ENCODE measurements at places on chromosomes 12 and 14. TPM values are rescaled to one million over a fixed set of nuclear protein-coding genes. Genes with fewer than 3 reads are reported as not detected.

DNA sequence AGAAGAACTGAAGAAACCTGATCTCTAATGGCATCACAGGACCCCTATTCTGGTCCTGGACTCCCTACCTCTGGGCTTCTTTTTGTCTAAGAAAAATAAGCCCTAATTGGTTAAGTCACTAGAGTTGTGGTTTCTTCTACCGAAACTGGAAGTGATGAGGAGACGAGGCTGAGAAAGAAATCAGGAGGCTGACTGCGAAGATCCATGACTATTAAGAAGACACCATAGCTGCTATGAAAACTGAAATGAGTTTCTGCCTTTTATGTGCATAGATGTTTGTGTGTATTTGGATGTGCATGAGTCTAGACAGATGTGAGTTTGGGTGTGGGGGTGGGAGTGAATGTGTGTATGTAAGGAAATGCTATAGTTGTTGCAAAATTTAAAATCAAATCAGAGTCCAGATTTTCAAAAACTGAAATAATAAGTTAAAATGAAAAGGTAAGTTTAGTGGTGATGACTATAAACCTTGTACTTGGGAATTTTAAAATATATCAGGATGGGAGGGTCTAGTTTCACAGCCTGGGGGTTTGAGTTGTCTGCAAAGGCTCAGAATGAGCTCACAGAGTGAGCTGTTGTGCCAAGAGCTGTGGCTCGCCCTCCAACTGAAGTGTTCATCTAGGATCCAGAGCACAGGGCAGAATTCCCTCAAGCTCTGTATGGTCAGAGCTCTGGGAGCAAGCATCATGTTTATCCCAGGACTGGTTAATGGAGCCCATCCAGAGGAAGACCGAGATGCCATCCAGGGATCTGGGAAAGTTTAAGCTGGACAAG lies 94.9 kb downstream of the VCPKMT start:
- no peak for DNase-seq

DNA sequence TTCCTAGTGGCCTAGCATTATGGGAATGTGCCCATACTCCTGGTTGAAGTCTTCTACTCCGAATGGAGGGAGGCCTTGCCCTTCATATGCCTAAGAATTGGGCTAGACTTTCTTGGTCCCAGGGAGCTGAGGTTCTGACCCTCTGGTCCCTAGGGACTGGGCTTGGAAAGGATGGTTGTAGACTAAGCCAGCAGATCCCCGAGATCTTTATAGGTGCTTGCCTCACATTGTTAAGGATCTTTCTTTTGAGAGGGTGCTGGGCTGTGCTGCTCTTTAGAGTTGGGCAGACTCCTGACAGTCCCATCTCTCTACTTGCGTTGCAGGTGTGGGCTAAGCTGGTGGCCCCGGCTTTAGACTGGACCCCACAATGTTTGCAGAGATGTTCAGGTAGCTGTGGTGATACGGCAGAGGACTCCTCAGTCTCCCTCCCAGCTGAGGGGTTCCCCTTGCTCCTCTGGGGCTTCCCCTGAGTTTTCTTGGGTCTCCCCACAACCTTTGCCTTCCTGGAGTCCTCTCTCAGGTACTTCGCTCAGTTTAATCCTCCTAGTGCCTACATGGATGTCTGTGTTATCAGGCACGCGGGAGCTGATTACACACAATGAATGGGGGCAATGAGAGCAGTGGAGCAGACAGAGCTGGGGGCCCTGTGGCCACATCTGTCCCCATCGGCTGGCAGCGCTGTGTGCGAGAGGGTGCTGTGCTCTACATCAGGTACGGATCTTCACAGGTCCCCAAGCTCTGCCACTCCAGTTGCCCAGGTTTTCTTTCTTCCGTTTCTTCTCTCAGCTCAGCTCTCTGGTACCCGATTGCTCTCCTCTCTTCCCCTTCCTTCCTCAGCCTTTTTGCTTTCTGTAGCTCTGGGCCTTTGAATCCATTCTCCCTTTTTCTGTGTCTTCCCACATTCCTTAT lies 1.3 kb downstream of the MBD6 start:
- no peak for DNase-seq

TSPAN8 gene
- 39.6 TPM for total RNA-seq

DCAF4 gene
- 21.5 TPM for total RNA-seq

RIMBP2 gene
- total RNA-seq, result 0.02 TPM

DNA sequence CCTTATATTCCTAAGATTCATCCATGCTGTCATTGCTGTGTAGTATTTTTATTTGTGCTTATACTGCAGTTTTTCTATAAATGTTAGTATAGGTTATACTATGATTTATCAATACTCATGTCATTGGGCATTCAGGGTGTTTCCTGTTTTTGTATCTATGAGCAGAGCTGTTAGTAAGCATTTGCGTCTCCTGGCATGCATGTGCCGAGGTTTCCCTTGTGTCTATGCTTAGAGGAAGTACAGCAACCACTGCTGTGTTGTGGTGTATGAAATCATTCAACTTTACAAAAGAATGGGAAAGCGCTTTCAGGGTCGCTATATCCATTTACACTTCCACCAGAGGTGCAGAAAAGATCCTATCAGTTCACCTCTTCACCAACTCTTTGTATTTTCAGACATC lies 122.7 kb downstream of the RGS6 start:
- DNase-seq, result no peak

DNA sequence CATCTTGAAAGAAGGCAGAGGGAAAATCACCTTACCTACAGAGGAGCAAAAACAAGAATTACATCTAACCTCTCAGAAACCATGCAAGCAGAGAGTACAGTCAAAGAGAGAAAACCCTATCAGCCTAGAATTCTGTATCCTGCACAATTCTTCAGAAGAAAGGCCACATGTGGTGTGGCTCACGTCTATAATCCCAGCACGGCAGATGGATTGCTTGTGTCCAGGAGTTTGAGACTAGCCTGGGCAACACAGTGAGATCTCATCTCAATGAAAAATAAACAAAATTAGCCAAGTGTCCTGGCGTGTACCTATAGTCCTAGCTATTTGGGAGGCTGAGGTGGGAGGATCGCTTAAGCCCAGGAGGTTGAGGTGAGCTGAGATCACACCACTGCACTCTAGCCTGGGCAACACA lies 48.2 kb downstream of the ATF7 start:
- no peak for DNase-seq

GRCh38 chr14:73787486-73788316 lies 63.9 kb upstream of the PTGR2 start:
- DNase-seq, result no peak

OAS3 gene
- 12.8 TPM for total RNA-seq

DNA sequence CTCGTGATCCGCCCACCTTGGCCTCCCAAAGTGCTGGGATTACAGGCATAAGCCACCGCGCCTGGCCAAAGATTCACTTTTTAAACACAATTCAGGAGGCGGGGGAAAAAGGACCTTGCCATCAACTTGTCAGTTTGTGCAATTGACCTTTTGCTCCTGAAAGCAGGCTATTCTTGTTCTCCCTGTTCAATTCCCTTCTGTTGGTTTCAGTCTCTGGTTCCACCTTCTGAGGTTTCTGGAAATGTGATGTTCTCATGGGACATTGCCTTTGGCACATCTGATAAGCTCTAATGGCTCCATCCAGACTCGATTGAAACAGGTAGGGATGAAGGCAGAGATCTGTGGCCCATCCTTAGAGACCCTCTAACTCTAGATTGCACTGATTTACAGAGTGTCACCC lies 17.9 kb upstream of the CCDC85C start:
- DNase-seq, result no peak

DNA sequence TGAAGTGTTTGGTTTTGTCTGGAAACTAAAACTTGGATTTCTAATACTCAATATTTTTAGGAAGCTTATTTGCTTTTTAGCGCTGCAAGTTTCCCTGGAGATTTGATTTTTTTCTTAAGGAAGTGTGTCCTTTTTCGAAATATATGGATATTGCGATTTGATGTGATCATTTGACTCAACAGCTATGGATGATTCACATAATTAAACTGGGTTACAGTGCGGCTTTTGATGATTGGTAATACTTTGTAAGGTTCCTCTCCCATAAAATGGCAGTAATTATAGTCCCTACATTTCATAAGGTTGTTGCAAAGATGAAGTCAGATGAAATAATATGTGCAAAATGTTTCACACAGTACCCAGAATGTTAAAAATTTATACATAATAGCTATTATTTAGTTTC lies 13.1 kb downstream of the LDHB start:
- no peak for DNase-seq

GRCh38 chr12:97312570-97313135 lies 150.0 kb upstream of the RMST start:
- DNase-seq, result no peak

CLEC4C gene
- not detected for total RNA-seq

DNA sequence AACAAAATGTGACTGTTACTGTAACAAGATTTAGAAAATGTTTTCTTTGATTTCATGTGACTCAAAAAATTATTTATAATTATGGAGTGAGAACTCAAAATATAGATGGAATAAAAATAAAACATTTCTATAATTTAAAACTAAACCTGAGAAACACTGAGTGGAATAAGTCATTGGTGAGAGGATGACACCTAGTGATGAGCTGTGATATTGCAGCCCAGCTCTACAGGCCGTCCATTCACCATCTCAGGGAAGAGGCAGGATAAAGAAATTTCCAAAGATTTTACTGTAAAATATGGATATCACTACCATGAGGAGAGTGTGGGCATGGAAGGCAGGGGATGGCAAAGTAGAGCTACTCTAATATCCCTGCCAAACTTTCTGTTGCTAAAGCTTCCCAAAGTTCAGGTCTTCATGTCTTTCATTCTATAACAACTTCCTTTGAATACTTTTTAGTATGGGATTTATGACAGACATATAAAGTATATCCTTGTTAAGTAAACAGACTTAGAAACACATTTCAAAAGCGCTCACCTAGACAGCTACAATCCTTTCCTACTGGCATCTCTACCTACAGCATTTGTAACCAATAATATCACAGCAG lies 308.0 kb downstream of the ITPR2 start:
- no peak for DNase-seq

DNA sequence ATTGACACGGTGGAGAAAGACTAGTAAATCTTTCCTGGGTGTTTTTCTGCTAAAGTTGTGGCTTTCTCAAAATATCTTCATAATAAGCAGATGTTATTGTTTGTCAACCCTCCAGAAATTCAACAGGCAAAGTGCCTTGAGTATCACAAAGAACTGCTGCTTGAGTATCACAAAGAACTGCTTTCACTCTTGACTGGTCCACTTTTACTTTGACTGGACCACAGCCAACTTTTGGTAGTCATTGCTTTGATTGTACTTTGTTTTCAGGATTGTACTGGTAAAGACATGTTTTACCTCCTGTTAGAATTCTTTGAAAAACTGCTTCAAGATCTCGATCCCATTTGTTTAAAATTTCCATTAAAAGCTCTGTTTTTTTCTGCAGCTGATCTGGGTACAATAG lies 62.6 kb downstream of the PDZRN4 start:
- DNase-seq, result no peak

DNA sequence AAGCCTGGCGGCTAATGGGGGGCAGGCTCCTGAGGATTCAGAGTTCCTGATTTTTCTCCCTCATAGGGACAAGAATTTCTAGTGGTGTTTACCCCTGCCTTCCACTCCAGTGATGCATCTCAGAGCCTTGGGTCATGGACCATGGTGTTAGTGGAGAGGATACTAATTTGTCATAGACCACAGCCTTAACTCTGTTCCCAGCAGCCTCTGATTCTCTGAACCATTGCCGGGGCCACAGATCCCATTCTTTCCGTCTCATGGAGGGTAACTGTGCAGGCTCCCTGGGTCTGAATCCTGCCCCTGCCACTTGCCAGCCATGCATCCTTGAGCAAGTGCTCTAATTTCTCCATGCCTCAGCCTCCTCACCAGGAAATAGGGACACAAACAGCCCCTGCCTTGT lies 55.1 kb downstream of the RPH3A start:
- no peak for DNase-seq

C12orf57 gene
- total RNA-seq, result 127 TPM

DNA sequence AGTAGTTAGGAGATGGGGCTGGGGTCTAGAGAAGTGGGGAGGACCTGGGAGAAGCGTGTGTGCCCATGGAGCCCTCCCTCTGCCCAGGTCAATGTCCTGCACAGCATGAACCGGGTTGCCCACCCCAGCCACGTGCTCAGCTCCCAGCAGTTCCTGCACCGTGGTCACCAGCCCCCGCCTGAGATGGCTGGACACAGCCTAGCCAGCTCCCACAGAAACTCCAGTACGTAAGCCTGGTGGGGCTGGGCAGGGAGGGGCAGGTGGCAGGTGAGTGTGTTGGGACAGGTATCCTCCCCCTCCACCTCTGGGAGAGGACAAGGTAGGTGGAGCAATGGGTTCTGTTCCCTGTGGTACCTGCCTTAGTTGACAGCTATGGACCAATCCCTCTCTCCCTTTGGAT lies 20.7 kb downstream of the CLSTN3 start:
- DNase-seq, result no peak

DNA sequence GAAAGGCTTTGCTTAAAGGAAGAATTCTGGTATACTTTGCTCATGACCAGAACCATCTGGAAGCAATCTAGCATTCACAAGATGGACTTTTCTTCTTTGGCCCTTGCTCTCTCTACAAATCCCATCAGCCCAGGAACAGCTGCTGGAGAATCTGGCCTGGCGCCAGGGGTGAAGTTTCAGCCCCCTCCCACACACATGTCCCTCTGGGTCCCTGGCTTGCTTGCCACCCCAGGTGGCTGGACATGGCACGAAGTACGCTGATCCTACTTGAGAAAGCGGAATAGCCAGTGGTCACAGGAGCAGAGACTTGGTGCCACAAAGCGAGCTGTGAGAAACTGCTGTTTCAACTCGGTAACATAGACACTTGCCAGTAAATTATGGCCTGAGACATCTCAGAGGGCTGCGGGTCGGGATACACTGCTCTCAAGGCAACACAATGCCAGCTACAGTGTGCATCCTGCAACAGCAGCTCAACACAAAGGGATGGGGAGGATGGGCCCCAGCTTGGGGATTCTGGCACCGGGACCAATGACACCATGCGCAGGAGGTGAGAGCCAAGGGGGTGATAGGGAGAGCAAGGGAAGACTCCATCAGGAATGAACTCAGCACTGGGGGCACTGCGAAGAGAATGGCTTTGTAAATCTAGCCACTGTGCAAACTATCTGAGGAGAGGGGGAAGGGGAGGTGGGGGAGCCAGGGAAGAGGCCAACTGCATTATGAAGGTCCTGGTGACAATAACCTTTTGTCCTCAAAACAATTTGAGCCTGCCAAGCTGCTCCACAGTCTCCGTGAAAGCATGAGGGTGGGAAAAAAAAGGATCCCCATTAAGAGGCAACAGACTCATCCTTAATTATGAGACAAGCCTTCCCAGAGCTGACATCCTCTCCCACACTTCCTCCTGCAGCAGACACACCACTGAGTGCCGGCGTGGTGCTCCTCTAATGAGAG lies 219.9 kb downstream of the PPM1H start:
- no peak for DNase-seq

GRCh38 chr12:79409562-79409961 lies 281.2 kb downstream of the PAWR start:
- DNase-seq, result no peak

DCN gene
- 1.8 TPM for total RNA-seq

Measured in NCI-H460 (cell line).